ENCODE measurements at places on chromosomes 2 and 18. TPM values are rescaled to one million over a fixed set of nuclear protein-coding genes. Genes with fewer than 3 reads are reported as not detected.
A peak's percentile ranks its signal among the peaks of the same experiment; 100 is the strongest.

GRCh38 chr2:46077522-46078107, 219.6 kb upstream of the EPAS1 start:
- no peak for DNase-seq

DNA sequence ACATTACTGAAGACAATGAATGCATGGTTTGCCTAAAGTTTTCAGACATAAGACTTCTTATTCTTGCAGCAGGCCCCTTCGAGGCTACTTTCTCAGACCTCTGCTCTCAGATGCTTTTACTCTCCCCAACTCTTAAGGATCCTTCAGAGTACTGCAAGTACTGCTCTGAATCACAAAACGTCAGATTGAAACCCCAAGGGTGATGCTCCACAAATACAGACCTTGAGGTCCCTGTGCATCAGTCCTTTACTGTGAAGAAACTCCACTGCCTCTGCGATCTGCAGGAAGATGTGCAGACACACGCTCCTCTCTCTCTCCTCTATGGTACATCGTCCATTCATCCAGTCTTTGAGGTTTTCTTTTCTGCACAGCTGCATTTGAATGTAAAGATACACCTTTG, 52.8 kb downstream of the EIF2AK3 start:
- peak; percentile 24 for DNase-seq

DNA sequence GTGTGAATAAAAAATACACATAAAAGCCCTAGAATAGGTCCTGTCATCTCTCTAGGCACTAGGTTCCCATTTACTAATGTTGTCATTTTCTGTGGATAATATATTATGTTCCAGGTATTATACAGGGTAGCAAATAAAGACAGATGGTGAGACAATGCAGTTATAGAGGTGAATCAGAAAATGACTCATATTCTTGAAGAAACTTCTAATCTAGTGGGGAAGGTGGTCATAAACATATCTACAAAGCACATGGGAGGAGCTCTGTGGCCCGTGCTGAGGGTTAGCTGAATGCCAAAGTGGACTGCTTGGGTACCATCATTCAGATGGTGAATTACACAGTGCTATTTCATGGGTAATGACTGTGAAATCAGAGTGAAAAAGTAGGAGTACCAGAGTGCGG, 700.9 kb downstream of the ERBB4 start:
- DNase-seq = no peak

DNA sequence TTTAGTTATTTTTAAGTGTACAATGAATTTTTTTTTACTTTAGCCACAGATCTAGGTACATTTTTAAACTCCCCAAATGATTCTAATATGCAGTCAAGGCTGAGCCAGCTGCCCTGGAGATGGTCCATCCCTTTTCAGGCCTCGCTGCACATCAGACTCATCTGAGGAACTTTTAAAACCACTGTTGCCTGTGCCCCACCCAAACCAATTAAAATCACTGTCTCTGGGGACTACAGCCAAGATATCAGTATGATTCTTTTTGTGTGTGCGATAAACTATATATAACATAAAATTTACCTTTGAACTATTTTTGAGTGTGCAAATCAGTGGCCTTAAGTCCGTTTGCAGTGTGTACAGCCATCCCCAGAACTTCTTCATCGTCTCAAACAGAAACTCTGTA, 9.1 kb upstream of the MALT1 start:
- DNase-seq = no peak

GRCh38 chr2:129056309-129056958, 737.8 kb upstream of the HS6ST1 start:
- DNase-seq = no peak

DNA sequence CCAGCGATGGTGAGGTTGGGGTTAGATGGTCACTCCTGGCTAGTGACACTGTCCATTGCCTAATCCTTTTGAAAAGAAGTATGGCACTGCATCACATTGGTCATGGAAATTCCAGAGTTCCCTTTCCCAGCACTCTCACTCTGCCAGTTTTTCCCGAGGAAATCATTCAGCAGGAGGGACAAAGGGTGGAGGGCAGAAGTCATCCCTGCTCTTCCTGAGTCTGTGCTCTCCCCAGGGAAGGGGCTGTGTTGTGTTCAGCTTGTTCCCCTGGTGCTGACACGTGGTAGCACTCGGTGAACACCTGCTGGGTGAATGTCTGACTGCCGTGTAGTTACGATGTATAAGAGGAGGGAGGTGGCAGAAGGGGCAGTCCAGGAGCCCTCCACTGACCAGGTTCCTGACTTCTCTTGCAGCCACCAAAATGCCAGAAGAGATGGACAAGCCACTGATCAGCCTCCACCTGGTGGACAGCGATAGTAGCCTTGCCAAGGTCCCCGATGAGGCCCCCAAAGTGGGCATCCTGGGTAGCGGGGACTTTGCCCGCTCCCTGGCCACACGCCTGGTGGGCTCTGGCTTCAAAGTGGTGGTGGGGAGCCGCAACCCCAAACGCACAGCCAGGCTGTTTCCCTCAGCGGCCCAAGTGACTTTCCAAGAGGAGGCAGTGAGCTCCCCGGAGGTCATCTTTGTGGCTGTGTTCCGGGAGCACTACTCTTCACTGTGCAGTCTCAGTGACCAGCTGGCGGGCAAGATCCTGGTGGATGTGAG, 21.6 kb downstream of the STEAP3 start:
- no peak for DNase-seq

DNA sequence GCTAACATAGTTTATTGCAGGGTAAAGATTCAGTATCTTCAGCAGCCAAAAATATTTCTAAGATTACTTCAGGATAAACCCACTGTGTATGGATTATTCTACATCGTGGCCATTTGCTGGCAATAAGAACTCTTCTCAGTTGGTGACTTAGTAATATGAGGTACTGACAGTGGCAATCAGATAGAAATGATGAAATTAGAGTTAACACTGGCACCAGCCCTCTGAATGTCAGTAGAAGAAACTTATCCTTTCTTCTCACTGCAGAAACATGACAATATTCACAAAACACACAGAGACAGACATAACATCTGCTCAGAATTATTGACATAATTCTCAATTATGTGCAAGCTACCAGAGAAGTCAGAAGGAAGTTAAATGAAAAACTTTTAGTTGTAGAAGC, 246.3 kb upstream of the COL3A1 start:
- DNase-seq = no peak

- no peak for DNase-seq
These were observed 1142.3 kb upstream of the FANCL start for GRCh38 chr2:59383473-59383872.

GAD1 gene
- 2.6 TPM for total RNA-seq

NBEAL1 gene
- total RNA-seq = 11.6 TPM
